ENCODE measurements at places on chromosomes 1 and 21. TPM values are rescaled to one million over a fixed set of nuclear protein-coding genes. Genes with fewer than 3 reads are reported as not detected.

GRCh38 chr1:222284466-222284865 is 263.4 kb downstream of the HHIPL2 start:
- DNase-seq = no peak

DNA sequence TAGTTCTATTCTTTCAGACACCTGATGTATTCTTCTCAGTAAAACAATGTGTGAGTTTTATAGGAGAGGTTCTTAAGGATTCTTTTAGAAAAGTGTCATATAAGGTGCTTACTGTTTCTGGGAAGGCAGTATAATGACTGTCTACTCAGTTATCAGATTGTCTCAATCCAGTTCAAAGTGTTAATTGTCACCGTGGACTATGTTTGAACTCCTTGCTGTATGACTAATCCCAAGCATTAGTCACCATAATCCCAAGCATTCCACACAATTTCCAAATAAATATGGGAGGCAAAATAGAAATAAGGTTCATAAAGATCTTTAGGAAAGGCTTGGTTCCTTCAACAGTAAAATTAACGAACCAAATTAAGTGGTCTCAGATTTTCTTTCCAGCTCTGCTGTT is 342.1 kb upstream of the NR5A2 start:
- no peak for DNase-seq

ACKR1 gene
- 7.1 TPM for total RNA-seq

- no peak for DNase-seq
These were observed 74.6 kb upstream of the MARK1 start for GRCh38 chr1:220453371-220453770.

DNA sequence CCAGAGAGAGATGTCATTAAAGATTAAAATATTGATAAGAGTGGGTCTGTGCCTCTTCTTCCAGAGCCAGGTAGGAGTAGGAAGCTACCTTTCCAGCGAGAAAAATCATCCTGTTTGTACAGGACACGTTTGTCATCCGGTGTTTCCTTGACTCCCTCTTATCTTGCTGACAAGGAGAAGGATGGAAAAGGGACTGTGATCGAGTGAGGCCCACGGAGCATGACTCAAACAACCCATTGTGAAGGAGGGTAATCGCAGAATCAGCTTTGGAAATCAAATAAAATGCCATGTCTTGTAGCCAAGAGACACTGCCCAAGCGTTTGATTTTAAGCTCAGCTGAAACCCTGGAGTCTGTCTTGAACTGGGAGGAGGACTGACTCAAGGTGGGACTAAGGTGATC is 97.7 kb downstream of the IGSF21 start:
- DNase-seq = no peak

RHD gene
- 0.69 TPM for total RNA-seq

PAQR6 gene
- 0.79 TPM for total RNA-seq

GRCh38 chr1:238141353-238141752 is 250.6 kb upstream of the ZP4 start:
- no peak for DNase-seq

All from urinary bladder (tissue), 4 donors.